ENCODE measurements at places on chromosomes 6 and 20.

GRCh38 chr6:165833355-165833754 is 170.3 kb upstream of the PDE10A start:
- DNase-seq: no peak

DNA sequence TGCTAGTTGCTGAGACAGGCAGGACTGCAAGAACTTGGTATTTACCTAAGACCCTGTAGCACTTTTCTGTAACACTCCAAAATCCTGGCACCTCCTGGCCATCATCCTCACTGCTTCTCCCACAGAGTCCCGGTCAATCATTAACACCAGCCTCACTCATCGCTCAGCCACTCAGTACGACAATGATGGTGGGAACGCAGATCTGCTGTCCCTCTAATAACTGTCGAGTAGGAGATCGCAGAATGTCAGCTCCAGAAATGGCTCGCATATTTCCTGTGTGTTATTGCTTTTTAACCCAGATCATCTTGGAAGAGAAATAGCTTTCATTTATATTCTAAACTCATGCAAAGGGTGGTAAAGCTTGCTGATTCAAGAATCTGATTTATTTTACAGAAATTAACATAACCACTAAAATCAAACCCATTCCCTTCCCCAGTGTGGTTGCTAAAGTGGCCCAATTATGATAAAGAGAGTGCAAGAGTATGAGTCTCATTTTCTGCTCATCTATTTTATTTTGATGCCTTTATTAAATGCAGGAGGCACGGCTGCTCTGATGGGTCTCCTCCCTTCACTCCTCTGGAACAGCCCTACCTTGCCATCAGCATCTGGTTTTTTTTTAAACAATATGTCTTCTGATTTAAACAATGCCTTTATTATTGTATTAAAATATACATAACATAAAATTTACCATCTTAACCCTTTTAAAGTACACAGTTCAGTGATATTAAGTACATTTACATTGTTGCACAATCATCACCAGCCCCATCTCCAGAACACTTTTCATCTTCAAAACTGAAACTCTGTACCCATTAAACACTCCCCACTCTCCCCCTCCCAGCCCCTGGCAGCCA is 28.3 kb upstream of the GGTLC1 start:
- DNase-seq: no peak

DNA sequence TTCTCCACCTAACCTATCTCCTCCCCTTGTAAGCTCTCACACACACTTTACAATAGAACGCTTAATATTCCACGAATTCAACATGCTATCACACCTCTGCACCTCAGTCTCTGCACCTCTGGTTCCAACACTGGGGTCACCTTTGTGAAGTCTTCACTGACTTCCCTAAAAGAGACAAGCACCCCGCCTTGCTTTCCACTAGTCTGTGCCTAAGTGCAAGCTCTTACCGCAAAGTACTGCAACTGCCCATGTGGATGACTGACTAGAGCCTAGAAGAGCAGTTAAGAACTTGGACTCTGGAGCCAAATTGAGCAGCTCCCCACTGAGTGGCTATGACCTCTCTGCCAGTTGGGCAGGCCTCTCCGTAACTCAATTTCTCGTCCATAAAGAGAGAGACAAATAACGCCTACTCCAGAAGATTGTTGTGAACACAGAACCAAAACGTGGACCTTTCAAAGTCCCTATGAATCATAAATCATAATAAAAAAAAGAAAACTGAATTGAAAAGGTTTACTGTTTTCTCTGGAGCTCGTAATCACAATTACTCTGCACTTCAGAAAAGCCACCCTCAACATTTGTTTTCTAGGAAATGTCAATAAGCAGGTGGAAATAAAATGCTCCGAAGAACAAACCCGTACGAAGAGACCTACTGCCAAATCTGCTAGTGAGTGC is 1.2 kb downstream of the IFNGR1 start:
- no peak for DNase-seq

- DNase-seq: peak; percentile 42
Measured at GRCh38 chr6:22471132-22471690, 98.2 kb upstream of the HDGFL1 start.

GRCh38 chr6:157104803-157105202 is 218.5 kb downstream of the TMEM242 start:
- DNase-seq: no peak

- DNase-seq: no peak
Measured at GRCh38 chr6:93799226-93799625, 379.9 kb upstream of the EPHA7 start.

GRCh38 chr6:169254456-169255316 is 1.0 kb upstream of the THBS2 start:
- DNase-seq: no peak

DNA sequence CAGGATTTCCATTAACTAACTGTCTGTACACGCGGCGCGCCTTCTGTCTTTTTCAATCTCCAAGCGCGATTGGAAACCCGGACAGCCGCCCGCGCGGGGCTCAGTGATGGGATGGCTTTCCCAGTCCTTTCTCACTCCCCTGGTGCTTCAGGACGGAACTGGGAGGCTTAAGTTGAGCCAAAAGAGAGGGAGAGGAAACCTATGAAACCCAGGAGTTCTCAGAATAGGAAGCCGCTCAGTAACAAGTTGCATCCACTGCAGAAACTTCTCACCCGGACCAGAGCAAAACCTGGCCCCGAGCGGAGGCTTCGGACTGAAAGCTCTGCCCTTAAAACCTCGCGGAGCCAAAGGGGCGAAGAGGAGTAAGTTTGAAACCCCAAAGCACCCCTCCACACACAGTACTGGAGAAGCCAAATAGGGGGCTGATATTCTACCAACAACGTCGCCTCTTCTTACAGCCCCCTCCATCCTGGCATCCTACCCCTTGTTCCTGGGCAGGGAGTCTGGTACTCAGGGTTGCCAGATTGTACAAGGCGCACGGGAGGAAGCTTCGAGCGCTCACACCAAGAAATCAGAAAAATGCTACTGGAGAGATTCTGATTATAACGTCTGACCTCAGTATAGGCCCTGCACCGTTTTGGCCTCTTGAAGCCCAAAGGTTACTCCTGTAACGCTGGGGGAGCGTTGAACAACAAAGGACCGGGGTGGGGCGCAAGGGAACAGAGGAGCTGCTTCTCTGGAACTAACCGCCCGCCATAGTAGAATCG is 906 bp upstream of the COL12A1 start:
- DNase-seq: no peak

DNA sequence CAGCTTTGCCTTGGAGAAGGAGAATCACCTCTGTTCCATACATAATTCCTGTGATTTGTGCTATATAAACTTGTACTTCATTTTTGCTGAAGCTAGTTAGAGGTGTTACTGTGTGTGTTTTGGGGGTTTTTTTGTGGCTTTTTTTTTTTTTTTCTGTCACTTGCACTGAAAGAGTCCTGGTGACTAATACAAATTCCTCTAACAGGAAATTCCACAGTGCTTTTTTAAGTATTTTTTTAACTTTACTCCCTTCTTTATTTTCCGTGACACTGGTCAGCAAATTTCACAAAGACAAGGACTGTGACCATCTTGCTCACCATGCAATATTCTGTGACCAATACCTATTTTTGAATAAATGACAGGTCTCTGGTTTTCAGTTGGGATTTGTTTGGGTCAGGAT is 110.5 kb downstream of the ISM1 start:
- DNase-seq: no peak

DNA sequence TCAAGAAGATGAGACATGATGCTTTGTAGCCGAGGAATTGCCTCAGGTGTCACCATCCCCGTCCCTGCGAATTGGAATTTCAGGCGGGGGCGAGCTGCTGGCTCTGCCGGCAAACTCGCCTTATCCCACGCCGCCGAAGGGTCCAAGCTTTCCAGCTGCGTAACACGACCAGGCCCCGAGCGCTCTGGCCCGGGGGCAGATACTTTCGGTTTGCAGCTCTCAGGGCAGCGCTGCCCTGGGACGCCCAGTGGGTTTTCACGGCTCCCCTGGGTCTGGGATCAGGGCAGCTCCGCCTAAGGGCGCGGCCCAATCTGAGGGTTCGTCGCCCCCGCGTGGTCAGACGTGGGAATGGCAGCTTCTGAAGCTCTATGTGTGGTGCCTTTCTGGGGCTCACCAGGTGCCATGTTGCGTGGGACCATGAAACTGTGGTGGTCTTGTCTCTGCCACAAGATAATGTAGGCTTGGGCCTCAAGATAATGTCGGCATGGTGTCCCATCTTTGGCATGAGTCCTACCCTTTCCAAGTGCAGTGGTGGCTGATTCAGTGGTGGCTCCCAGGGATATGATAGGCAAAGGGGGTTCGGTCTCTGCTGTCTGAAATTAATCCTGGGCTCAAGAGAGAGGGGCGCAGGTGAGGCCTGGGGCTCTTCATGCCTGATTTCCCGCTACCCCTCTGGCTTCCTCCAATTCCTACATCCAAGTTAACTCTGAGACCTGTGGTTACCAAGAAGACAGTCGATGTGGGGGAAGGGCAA is 21.0 kb downstream of the PIGT start:
- peak; percentile 73 for DNase-seq

DNA sequence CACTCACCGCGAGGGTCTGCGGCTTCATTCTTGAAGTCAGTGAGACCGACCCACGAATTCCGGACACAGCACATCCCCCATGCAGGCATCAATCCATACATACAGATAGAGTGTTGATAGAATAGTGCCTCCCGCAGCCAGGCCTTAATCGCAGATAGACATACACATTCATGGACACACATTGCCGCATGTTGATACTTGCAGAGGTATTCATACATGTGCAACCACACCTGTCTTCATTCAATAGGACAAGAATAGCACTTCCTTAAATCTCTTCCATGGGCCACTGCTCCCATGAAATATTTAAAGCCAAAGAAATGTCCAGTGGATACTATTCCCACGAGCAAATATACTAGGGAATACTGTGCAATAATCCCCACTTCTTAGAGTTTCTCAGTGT is 170.5 kb downstream of the FRK start:
- no peak for DNase-seq

DNA sequence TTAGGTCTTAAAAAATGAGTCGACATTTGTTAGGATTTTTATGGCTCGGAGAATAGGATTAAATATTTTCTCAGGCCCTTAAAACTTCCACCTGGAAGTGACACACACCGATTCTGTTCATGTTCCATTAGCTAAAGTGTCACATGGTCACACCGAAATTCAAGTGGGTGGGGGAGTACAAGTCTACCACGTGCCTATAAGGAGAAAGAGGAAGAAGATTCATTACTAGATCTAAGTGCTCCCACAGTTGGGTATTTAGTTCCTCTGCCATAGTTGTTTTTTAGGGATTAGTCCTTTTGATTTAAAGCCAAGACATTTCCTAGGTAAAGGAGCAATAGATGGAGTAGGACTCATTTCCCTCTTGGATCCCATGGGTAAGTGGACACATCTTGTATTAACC is 4.9 kb upstream of the TOX2 start:
- no peak for DNase-seq

GRCh38 chr20:22584522-22584921 is at the start of gene FOXA2:
FOXA2 (minus strand) TSS chr20:22584572; CDS start chr20:22584278, 294 bp downstream.
- no peak for DNase-seq

Data from NCI-H2171 treated with DMSO at 0.1 percent for 48 hours (cell line).